ENCODE measurements at places on chromosomes 2 and 18.

- no peak for DNase-seq
These were observed 7.0 kb upstream of the TXNDC2 start for GRCh38 chr18:9878783-9879242.

GRCh38 chr2:86221066-86221684 lies 21.9 kb downstream of the MRPL35 start:
- peak; percentile 50 for DNase-seq

GRCh38 chr2:122414902-122415301 lies 659.5 kb downstream of the TSN start:
- no peak for DNase-seq

DNA sequence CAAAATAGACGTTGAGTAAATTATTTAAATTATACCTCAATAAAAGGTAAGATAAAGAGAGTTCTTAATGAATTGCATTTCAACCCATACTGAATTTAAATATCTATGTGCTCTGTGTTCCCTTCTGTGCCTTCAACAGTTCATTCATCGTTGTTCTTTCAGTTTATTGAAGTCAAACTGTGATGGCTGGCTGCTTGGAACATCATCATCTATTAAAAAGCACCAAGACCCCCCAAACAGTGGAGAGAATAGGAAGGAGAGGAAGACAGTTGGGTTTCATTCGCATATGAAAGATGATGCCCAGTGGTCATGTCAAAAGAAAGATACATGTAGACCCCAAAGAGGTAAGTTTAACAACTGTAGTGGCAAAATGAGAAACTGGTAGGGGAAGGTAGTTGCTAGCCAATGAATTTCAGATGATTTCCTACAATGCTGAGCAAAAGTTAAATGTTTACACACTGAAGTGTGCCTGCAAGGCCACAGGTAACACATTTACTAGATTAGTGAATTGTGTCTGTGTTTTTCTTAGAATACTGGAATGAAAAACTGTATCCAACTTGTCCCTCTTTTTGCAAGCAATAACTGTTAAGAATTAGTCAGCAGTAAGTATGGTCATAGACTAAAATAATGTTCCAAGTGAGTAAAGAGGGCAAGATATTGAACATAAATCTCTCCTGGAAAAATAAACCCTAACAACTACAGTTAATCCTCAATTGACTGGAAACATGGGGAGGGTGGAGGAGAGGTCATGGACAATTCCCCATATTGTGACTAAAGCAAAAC lies 331.3 kb downstream of the KIAA1328 start:
- no peak for DNase-seq

GRCh38 chr2:9498210-9498609 lies 23.9 kb downstream of the IAH1 start:
- DNase-seq = no peak

DNA sequence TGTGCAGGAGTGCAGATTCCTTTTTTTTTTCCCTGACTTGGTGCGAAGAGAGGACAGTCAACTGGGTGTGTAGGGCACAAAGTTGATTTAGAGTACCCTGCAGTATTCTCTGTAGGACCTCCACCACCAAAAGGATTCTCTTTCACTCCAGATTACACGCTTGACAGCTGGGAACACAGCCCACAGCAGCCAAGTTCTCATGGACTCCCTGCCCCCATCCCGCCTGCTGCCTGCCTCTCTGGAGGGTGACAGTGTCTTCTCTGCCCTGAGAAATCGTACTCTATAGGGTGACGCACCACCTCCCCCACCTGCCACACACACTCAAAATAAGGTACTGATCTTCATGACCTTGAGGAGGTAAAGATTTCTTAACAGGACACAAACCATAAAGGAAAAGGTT lies 26.6 kb upstream of the IHH start:
- peak; percentile 86 for DNase-seq

DNA sequence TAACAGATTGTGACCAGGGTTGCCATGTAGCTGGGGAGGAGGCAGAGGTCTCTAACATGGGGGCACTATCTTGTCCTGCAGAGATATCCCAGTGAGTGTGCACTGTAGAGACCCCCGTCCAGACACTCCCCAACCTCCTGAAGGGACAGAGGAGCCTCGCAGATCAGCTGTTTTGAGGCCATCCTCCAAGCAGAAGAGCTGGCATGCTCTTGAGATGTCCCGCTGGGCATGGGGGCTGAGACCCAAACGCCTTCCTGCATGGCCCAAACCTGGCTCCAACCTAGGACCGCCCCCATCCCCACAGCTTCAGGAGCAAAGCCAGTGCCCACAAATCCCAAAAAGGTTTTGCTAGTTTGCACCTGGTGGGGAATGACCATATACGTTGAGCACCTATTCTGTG lies 2.7 kb upstream of the SLC66A3 start:
- DNase-seq = no peak

DNA sequence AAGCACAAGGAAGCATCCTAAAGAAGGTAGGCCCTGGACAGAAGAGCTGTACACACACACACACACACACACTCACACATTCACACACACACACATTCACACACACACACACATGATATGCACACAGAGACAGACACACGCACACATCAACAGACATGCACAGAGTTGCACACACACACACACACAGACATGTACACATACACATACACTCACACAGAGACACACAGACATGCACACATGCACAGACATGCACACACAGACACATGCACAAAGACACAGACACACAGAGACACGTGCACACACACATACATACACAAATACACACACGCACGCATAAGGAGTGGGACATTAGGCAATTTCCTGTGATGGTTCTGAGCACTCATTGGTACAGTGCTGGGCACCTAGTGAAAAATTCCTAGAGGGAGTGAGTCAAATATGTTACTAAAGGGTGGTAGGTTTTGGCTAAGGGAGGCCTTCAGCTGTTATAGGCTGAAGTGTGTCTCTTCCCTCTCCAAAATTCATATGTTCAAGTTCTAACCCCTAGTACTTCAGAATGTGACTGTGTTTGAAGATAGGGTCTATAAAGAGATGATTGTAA lies 26.4 kb downstream of the THNSL2 start:
- DNase-seq = no peak

GRCh38 chr2:159562248-159562647 lies 54.1 kb downstream of the BAZ2B start:
- no peak for DNase-seq
